ENCODE measurements at places on chromosomes 2 and 18. TPM values are rescaled to one million over a fixed set of nuclear protein-coding genes. Genes with fewer than 3 reads are reported as not detected.

DNA sequence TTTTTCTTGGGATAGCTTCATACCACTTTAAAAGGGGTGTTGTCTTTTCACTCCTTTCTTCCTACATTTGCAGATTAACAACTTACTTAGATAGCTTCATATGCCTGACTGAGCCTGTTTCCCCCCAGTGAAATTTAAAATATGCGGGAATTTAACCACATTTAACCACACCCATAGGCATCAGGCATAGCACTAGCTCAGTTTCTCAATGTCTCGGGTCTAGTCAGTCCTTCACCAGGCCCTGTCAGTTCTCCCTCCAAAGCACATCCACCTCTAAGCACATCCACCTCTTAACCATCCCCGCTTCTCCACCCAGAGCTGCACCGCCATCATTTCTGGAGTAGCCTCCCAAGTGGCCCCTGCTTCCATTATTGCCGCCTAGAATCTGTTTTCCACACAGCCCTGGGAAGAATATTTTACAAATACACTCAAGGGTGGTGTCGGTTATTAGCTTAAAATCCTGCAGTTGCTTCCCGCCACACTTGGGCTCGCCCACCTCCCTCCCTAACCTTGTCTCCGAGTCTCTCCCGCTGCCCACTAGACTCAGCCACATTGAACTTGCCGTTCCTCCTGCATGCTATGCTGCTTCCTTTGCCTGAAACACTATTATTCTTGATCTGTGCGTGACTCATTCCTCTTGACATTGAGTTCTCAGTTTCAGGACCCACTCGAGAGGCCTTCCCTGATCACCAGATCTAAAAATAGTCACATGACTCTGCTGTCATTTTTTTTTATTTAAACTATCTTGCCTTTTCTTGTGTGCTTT lies 68.3 kb downstream of the SPTBN1 start:
- no peak for DNase-seq

DNA sequence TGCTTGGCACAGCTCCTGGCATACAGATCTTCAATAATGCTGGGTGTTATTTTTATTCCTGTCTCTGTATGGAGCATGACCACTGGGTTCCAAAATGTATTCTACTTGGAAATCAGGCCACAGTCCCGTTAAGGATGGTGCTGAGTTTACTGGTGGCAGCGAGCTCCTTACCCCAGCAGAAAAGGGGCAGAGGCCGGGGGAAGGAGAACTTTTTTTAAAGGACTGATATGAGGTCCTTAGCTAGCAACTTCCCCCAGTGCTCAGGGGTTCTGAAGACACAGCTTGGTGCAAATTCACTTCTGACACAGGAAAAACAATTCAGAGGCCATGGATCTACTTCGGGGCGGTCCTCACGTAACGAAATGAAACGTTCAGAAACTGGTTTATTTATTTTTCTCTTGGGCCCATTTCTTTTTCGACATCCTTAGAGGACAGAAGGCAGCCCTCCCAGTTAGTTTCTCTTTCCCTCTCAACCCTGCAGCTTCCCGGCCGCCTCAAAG lies 872 bp downstream of the RDH14 start:
- no peak for DNase-seq

GRCh38 chr18:47917923-47918610 lies 12.4 kb downstream of the SMAD2 start:
- DNase-seq: no peak

DNA sequence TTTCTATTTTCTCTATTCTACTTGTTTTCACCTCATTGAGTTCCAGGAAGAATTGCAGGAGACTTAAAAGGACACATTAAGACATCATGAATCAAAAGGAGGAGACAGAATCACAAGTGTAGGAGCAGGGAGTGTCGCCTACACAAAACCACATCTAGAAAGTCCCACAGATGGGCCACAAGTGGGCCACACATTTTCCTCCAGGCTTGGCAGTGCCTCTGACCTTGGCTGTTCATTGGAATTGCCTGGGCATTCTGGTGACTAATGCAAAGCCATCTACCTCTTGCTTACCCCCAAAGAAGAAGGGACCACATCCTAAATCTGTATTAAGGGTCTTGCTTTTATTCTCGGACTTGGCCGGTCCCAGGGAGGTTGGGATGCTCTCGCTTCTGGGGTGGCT lies 103.6 kb downstream of the KLHL29 start:
- DNase-seq: no peak

- DNase-seq: no peak
Observed at GRCh38 chr2:95296880-95297487, at the start of gene KCNIP3. TSS of gene KCNIP3 (plus strand) at chr2:95297347. CDS start at chr2:95297439, 92 bp downstream.

DNA sequence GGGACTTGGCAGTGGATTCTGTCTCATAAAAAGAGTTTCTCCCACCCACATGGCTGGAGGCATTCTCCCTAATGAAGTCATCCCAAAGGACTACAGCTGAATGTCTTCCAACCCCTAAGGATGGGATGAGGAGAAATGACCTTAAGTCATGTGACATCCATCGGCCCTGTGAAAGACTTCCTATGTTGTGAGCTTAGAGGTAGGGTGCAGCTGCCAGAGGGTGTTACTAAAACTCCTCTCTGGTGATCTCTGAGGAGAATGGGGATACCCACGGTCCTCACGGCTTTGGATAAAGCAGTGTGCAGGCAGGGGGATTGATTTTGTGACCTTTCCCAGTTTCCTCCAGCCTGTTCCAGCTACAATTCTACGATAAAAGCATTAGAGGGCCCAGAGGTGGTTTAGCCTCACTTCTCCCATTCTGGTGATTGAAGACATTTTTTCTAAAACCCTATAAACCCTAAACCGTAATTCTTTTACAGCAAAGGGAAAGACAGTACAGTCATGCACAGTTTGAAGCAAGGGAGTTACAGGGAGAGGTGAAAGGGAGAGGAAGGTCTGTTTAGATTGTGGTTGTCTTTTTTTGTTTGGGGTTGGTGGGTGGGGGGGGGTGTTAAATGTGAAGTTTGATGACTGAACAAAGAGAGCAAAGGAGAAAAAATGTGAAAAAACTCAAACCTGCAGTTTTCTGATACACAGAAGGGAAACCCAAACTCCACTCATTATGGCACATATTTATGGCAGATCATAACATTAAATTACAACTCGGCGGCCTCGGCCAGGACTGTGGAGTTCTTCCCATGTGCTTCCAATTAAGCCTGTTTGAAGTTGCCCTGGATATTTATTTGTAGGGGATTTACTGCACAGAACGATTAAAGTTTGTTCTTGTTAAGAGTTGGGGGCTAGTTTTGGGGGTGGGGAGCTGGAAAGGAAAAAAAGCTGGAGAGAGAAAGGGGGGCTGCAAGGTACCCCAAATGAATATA lies 26.6 kb upstream of the SLC14A2 start:
- DNase-seq: peak; percentile 75

- no peak for DNase-seq
Observed at GRCh38 chr2:201515573-201516246, 64.2 kb downstream of the STRADB start.

GRCh38 chr2:157835006-157835405 lies 41.1 kb downstream of the ACVR1 start:
- no peak for DNase-seq

DNA sequence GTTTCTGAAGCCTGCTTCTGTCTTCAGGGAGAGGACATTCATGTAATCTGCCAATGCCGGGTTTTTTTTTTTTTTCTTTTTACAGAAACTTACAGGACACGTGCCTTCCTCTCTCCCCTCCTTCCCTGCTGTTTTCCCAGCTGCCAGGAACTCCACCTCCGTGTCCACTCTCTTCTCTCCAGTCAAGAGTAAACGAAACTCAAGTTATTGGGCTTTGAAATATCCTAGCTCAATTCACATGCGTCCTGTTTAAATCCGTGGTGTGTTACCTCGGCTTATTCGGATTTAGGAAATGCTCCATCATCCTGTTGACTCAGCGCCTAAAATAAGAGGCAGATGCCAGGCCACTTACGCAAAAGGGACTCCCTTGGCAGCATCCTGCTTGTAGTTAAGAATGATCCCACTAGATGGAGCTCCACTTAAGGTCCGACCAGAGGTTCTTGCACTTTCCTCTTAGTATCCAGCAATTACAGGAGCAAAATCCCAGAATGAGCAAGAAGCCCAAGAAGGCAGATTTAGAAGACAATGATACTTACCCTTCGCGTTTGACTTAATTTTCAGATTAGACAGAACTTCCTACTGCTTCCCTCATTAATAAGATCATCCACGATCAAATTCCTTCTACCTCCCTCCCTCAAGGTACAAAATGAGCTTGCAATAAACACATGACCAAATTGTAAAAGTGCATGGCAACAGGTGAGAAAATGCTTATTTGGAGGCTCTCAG lies 97.2 kb upstream of the ZCCHC2 start:
- peak; percentile 82 for DNase-seq

GRCh38 chr2:20430035-20430434 lies 16.8 kb upstream of the RHOB start:
- DNase-seq: no peak

- DNase-seq: no peak
Observed at GRCh38 chr2:121130301-121130850, 154.6 kb downstream of the TFCP2L1 start.

- no peak for DNase-seq
Observed at GRCh38 chr2:216555274-216555673, 56.6 kb downstream of the RPL37A start.

GRCh38 chr2:105099153-105099552 lies 61.3 kb downstream of the MRPS9 start:
- no peak for DNase-seq

GRCh38 chr18:8766559-8767293 lies 61.4 kb downstream of the MTCL1 start:
- no peak for DNase-seq

- no peak for DNase-seq
Observed at GRCh38 chr2:238591732-238592131, 165.0 kb downstream of the ASB1 start.

DNA sequence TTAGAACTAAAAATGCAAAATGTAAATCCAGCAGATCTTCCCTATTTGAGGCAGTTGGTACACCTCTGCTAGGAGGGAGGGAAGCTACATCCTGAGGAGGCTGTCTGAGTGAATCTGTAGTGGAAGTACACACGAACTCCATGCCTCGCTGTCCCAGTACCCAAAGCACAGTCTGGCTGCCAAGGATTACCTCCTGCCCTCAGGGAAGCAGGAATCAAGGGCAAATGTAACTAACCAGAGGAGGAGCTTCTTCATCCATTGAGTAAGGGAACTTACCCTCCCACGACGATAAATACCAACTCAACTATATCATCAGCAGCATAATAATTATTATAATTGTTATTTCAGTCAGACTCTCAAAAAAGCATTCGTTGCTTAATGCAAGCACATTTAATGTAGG lies 2.1 kb downstream of the DHRS9 start:
- DNase-seq: no peak

- DNase-seq: no peak
Observed at GRCh38 chr18:27054926-27055325, 130.2 kb downstream of the CHST9 start.

DNA sequence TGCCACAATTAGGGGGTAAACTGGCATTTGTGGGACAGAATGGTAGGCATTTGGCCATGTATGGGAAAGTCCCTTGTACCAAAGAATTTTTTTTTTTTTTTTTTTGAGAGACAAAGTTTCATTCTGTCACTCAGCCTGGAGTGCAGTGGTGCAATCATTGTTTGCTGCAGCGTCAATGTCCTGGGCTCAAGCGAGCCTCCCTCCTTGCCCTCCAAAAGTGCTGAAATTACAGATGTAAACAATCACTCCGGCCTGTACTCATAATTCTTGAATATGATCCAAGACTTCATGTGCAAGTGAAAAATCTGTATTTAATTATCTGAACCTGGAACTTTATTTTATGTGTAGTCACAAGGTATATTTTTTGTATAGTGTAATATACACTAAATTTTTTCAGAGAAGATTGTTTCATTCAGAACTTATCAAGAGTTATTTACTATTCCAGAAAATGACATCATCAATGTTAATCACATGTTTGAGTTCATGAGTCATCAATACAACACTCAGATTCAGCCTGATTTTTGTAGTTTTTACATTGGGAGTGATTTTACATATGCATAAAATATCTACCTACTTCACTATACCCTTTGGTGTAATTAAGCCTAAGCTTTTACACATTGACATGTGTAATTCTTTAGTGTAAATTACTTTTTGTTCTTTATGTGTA lies 138.7 kb upstream of the L3MBTL4 start:
- no peak for DNase-seq

DNA sequence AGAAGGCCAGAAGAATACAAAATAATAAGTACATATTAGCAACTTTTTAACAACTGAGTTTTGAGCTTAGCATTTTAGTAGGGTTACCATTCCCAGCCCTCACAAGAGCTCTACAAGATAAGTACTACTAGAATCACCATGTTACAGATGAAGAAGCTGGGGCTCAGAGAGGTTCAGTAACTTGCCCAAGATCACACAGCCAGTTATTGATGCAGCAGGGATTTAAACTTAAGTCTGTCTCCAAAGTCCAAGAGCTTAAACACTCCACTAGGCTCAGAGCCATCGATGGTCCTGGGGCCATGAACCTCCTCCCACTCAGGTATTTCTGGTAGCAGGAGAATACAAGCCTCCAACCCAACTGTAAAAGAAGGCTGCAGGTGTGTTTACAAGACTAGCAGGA lies 30.8 kb downstream of the TNS1 start:
- DNase-seq: no peak

DNA sequence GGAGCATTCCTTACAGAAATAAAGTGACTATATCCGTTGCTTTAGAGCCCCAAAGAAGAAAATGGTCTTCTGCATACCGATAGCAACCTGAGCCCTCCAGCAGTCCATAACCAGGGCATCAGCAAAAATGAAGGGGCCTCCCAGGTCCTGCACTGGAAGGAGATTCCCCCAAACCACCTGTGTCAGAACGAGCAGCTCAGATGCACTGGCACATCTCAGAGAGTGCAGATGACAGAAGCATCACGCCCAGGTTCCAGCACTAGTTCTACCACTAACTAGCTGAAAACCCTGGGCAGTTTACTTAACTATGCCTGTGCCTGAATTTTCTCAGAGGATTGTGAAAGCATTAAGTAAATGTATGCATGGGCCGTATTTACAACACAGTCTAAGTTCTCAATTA lies 466.7 kb upstream of the MYT1L start:
- no peak for DNase-seq

DNA sequence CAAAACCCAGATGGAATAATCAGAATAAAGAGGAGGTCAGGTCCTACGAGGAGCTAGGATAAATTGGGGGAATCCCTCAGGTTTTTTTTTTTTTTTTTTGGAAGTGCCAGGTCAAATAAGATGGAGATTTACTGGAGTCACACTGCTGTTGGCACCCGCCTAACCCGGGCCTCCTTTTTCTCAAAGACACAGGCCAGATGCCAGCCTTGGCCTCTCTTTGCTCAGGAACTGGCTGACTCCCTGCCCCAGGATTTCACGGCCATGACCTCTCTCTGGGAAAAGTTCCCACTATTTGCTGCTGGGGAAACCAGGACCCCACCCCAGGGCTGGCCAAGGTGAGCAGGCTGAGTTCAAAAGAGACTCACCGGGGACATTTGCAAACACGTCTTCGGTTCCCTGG lies 2.5 kb downstream of the CD8A start:
- DNase-seq: no peak

GRCh38 chr2:109630441-109631430 lies 16.6 kb downstream of the SOWAHC start:
- no peak for DNase-seq

The MC4R gene
- 0.17 TPM for polyA plus RNA-seq

The EFHD1 gene
- 95.8 TPM for polyA plus RNA-seq

The SYT4 gene
- 1.3 TPM for polyA plus RNA-seq

The SLC9A2 gene
- polyA plus RNA-seq: 7.7 TPM

The CDC42EP3 gene
- 50.7 TPM for polyA plus RNA-seq

The MRPL33 gene
- polyA plus RNA-seq: 161 TPM

The ASB18 gene
- polyA plus RNA-seq: not detected

The MLPH gene
- 6.7 TPM for polyA plus RNA-seq

The SPDYA gene
- polyA plus RNA-seq: 1.8 TPM

The GCG gene
- polyA plus RNA-seq: not detected

The CDCA7 gene
- 40.0 TPM for polyA plus RNA-seq

The RNF181 gene
- 137 TPM for polyA plus RNA-seq

The TUBB8B gene
- 0.58 TPM for polyA plus RNA-seq
